ENCODE measurements at places on chromosomes 2 and 18.

DNA sequence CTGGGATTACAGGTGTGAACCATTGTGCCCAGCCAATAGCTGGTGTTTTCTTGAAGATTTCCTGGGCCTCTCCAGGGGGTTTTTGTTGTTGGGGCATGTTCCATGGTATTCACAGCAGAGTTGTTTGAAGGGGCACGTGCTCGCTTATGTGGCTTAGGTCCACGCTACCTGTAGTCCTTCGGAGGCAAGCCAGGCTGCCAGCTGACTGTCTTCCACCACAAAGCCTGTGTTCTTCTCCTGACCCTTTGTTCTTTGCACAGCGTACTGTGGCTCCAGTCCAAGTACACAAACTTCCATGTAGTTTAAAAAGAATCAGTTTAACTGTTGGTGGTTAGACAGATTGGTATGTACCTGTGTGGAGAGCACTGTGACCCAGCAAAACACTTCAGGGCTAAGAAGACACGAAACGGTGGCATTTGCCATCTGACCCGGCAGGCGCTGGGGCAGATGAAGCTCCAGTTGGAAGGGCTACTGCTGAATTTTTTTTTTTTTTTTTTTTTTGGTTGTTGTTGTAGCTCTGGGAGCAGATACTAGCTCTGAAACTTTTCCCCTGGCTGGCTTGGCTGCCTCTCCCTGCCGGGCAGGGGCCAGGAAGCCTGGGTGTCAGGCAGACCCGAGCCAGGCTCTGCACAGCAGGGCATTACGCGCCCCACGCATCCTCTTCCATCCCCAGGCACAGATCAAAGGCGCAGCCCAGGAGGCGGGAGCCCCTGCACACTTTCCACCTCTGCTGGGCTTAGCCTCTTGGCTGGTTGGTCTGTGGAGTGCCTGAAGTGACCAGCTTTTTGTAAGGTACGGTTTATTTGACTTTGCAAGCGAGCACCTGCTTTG is 5.7 kb downstream of the GREB1 start:
- DNase-seq, result no peak

DNA sequence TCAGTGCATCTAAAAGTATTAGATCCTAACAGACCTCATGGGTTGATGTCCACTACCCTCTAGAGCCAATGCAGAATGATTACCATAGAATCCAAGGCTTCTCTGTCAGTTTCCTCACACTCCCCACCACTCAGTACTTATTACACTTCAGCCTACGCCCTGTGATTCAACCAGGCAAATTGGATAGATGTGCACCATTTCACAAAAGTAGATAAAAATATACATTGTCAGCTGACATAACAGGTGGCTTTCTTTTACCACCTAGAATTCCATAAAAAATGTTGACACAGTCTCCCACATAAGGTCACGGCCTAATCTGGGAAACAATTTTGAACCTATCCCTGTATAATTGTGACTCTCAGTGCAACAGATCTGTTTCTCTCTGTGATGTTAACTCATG is 144.9 kb downstream of the CERS6 start:
- DNase-seq, result no peak

- DNase-seq, result no peak
These were observed 181.1 kb upstream of the COPS8 start for GRCh38 chr2:236904389-236905263.

DNA sequence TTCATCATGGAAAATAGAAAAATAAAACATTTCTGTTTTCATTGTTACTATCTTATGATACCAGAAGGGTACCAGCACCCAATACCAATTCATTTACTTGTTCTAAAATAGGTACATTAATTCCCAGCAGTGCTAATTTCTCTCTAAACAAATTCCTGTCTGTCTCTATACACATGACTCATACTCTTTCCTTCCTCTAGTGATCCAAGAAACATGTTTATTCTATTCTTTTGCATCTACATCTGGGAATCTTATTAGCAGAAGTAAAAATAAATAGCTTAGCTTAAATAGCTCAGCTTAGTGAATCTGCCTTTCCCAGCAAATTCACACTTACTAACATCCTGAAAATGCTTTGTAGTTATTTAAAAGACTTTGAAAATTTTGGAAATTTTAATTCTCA is 84.5 kb upstream of the MAPRE2 start:
- DNase-seq, result peak; percentile 65

DNA sequence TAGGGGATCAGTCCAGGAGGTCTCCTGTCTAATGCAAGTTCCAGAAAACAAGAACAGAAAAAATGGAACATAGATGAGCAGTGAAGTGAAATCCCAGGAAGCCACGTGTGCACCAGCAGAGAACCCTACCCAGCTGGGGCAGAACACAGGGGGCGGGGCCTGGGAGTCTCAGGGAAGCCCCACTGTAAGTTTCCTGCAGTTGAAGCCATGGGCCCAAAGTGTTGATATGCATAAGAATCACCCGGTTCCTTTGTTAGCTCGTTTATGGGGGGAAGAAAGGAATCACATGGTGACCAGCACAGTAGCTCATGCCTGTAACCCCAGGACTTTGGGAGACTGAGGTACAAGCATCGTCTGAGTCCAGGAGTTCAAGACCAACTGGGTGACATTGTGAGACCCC is 131.3 kb downstream of the INO80D start:
- no peak for DNase-seq

- DNase-seq, result peak; percentile 53
These were observed 10.0 kb downstream of the SLC40A1 start for GRCh38 chr2:189570570-189571031.

DNA sequence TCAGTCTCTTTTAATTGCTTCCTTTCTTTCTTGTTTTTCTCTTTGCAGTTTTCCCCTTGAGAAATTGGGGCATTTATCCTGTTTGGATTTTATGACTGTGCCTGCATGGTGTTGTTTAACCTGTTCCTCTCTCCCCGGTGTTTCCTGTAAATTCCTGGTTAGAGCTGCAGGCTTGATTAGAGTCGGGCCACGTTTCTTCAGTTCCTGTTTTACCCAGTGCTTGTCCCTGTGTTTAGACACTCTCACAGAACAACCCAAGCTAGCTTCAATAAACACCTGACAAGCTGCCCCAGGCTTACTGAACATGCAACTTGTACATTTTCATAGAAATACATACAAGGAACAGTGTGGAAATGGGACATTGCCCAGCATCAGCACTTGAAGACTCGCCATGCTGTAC is 53.9 kb downstream of the NGEF start:
- no peak for DNase-seq

DNA sequence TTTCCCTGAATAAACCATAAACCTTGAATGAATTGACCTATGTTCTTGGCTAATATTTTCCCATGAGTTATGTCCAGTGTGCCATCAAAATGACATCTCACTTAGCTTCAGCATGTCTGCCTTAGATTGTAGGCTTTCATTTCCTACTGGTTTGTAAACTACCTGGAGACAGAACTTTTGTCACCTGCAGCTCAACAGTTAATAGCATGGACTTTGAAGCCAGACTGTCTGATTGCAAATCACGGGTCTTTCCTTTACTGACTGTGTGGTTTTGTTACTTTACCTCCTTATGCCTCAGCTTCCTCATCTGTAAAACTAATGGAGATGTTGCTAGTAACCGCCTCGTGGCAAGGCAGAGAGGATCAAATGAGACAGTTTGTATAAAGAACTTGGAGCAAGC is 187.1 kb downstream of the SUCLG1 start:
- no peak for DNase-seq

DNA sequence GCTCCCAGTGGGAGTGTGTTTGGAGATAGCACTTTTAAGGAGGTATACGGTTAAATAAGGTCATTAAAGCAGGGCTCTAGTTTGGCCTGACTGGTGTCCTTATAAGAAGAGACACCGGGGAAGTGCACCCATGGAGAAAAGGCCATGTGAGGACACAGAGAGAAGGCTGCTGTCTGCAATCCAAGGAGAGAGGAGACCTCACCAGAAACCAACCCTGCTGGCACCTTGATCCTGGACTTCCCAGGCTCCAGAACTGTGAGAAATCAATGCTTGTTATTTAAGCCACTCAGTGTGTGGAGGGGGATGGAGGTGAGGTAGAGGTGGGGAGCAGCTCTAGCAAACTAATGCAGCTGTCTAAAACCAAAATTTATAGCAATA is 62.0 kb downstream of the RPL31 start:
- no peak for DNase-seq

DNA sequence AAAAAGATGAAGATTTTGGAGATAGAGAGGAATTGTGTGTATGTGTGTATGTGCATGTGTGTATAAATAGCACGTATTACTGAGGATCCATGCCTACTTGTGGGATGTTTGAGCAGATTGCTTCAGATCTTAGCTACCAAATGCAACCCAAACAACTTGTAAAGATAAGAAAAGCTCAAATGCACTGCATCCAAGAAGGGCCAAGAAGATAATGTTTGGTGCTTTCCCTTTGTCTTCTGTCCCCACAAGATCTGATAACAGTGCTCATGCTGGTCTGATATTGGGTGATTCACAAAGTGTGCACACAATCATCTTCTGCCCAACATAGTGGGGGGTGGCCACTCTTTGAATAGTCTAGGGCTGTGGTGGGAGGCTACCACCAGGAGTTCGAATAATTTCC is 284.8 kb upstream of the CYRIA start:
- no peak for DNase-seq

- DNase-seq, result peak; percentile 83
These were observed 106.4 kb downstream of the BCL2L11 start for GRCh38 chr2:111226876-111227700.

- DNase-seq, result peak; percentile 27
These were observed 680 bp downstream of the CTDSP1 start for GRCh38 chr2:218400167-218400929.

All from fibroblast of villous mesenchyme (primary cell).